ENCODE measurements at places on chromosomes 11 and 22. TPM values are rescaled to one million over a fixed set of nuclear protein-coding genes. Genes with fewer than 3 reads are reported as not detected.

DNA sequence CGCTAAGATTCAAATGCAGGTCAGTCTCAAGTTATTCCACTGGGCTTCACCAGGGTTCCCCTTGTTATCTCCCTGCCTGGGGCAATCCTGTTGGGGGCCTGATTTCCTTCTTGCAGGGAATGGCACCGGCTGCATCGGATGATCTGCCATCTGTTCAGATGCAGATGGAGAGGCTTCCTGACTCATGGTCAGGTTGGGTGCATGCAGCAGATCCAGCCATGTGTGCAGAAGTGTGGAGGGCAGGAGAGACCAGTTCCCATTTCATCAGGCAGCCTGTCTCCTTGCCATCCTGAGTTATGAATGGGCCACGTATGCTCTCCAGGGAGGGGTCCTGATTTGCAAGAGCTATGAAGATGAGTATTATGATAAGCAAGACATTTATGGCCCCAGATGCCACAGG, 161.2 kb upstream of the PLET1 start:
- DNase-seq, result peak; percentile 24

GRCh38 chr11:101277036-101277435, 147.4 kb upstream of the PGR start:
- no peak for DNase-seq

GRCh38 chr11:11963842-11964773, 44.3 kb downstream of the DKK3 start:
- no peak for DNase-seq

SEC14L6 gene
- total RNA-seq, result 2.0 TPM

DNA sequence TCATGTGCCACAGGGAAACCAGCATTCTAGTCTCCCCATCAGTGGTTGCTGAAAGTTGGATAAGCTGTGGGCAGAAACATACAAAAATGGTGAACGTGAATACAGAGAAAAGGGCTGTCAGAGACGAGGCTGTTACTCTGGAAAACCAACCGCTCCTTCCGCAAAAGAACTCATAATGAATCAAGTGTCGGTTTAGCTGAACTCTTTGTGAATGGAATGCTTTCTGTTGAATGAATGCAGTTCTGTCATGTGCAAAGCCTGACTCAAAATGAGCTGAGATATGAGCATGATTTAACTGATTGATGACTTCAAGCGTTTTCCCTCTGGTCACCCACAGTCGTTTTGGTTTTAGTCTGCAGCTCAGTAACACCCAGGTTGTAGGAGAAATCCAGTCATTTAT, 298.3 kb downstream of the ETS1 start:
- no peak for DNase-seq

DNA sequence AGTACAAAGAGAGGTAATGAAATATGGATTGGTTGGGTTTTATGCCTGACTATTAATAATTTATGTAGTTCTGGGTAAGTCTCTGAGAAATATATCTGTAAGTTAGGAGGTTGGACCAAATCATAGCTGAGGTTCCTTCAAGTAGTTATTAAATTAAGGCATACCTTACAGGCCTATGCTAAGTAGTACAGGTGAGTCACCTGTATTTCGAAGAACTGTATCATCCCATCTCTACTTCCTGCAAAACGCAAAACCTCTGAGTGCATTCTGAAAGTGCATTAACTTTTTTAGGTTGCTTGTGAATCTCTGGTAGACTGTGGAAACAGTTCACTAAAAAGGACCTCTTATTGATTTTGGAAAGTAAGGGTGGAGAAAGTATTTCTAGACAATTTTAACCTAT, 37.1 kb downstream of the APOL5 start:
- no peak for DNase-seq

MPEG1 gene
- total RNA-seq, result 2.3 TPM

SCGB1D2 gene
- total RNA-seq, result not detected

- peak; percentile 92 for DNase-seq
Measured at GRCh38 chr11:133934599-133935550, 21.9 kb downstream of the IGSF9B start.

ASPHD2 gene
- 6.7 TPM for total RNA-seq

DNA sequence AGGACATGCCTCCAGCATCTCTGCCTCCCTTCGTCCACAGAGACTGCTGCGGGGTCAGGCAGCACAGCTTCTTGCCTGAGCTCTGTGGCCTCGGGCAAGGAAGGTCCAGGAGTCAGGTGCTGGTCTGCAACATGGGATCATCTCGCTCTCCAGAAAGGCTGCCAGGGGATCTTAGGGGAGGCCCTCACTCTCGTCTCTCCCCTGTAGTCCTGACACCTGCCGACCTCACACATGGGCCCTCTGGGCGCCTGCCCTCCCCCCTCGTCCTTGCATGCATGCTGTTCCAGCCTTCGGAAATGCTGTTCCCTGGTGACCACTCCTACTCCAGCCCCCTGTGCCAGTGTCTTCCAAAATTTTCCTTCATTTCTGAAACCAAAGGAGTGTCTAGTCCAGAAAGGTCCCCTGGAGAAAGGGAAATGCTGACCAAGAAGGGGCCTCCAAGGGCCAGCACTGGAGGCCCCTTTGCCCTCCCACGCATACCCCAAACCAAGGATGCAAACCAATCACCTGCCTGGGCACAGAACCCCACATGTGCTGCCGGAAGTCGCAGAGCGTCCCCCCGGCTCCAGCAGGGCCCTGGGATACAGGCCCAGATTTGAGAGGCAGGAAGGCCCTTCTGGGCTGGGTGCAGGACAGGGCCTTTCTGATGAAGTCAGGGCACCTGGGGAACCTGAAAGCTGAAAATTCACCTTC, 41.0 kb downstream of the IGF2 start:
- no peak for DNase-seq

DNA sequence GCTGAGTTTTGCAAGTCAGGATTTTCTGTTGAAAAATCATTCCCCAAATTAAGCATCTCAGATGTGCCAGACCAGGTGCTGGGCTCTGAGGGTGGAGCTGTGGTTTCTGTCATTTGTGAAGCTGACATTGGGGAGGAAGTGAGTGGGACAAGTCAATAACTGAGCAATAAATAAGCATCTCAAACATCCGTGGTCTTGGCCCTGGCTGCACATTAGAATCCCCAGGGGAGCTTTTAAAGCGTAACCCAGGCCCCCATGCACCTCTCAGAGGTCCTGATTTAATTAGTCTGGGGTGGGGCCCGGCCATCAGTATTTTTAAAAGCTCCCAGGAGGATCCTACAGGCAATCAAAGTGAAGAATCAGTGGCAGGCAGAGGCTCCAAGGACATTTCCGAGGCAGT, 420.0 kb downstream of the MN1 start:
- no peak for DNase-seq

- no peak for DNase-seq
Measured at GRCh38 chr11:72561856-72562255, 112.4 kb downstream of the PDE2A start.

DNA sequence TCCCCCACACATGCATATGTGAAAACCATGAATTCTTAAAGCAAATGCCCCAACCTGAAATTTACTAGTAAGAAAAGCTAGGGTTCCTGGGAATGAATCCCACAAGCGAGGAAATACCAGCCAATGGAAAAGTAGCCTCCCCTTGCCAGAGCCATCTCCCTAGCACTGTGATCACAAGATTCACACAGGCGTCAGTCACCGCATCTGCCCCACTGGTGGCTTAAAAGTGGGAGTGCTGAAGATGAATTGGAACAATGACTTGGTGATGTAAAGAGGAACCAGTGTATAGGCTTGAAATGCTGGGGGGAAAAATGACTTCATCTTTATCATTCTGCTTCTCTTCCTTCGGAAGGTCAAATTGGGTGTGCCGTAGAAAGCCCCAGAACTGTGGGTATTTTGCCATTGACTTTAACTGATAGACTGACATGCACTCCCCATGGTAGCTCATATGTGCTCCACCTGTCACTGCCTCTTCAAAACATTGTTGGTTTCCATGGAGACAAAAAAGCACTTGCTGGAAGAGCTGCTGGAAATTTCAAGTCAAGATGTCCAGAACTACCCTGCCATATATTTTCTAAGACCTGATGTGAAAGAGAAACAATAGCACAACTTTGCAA, 19.2 kb upstream of the ASPHD2 start:
- DNase-seq, result no peak

DNA sequence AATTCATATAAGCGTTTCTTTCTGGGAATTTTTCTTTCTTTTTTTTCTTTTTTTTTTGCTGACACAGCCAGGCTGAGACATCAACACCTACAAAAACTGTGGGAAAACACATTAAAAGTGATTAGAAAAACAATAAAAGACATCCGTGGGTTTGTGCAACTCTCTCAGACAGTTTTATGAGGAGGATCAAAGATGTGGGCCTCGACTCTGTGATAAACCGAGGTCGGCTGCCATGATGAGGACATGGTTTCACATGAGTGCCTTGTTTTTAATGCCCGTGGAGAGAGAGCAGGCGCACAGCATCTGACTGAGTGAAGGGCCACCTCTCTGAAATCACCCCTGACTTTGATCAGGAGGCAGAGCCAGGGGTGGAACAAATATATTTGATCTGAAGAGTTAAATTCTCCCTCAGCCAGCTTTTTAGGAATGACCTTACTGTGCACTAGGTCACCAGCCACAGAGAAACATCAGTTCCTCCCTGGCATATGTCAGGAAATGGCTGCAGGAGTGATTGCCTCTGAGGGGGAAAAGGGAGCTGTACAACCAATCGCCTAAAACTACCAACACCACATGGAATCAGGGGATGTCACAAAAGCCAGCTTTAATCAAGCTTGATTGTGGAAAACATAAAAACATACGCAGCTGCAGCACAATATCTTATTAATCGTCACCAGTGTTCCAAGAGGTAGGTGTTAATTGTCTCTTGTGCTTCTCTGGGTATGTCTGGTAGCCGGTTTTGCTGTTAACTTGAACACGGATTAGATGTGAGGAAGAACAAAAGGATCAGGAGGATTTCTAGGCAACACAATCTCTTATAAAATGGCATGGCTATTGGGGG, 164.7 kb downstream of the MAML2 start:
- DNase-seq, result no peak

DNA sequence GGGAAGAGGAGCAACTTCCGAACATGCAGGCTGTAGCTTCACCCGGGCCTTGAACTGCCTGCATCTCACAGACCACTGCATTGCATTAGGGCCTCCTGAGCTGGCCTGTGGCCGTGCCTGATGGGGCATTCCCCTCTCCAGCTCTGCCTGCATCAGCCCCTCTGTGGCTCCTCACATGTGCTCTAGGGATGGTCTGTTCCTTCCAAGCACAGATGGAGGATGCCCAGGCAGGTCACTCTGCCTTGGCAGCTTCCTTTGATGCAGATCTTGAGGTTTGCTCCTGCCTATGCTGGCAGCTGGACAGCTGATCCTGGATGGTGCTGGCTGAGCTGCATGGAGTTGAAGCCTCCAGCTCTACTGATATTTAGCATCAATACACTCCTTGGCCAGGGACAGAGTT, 28.5 kb downstream of the AMPD3 start:
- DNase-seq, result no peak

- no peak for DNase-seq
Measured at GRCh38 chr22:25956801-25957200, 212.5 kb upstream of the SEZ6L start.

DNA sequence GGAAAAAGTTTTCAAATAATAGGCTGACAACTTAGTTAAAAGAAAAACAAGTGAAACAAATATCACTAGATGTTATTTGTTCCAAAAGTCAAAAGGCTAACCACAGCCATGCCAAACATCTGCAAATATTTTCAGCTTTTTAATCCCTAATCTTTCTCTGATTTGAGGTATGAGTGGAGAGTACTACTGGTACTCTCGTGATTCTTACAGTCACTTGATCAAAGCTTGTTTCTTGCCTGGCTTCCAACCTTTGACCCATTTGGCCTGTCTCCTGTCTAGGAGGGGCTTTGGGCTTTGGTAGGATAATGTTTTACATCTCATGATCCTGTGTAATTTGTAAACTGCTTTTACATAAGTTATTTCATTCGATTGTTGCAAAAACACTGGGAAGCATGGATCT, 301.8 kb upstream of the SORL1-AS1 start:
- DNase-seq, result no peak

GRCh38 chr11:105232021-105232420, 92.5 kb upstream of the CARD18 start:
- DNase-seq, result no peak

DNA sequence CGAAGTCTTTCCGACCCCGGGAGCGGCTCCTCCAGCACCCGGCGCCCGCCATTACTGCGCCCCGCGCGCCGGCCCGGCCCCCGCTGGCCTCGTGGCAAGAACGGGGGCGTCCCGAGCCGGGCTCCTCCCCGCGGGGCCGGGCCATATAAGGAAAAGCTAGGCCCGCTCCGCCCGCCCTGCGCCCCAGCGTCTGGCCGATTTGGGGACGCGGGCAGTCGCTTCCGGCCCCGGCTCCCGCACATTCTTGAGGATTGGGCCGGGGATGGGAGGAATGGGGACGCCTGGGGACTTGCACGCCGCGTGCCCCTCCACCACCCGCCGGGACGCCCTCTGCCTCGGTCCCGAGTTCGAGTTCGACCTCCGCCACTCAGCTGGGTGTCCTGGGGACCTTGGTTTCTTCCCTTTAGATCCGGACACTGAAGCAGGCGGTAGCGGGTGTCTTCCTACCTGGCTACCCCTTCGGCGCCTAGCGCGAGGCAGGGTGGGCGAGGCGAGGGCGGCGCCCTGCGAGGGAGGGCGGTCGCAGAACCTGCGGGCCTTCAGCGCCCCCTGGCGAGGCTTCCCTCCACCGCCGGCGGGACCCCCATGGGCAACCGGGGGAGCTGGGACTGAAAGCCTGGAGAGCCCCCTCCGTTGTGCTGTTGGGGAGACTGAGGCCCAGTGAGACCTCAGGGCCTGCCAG, 3.8 kb downstream of the SMTN start:
- DNase-seq, result peak; percentile 71

DNA sequence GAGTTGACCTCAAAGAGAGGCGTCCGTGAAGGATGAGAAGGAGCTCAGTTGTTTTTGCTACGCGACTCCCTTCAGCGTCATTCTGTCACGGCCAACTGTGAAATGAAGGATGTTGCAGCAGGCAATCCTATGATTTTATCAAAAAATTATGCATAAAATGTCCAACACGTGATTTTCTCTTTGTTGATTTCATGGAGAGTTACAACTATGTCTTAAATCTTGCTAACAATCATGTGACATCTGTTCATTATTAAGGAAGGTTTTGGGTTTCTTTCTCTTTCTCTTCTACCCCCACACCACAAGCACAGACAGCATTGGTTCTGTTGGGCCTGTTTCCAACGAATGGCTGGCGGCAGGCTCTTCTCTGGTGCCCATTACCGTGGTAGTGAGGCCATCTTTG, 3.7 kb downstream of the KRTAP5-4 start:
- no peak for DNase-seq

SLC22A12 gene
- not detected for total RNA-seq

CHEK1 gene
- 25.7 TPM for total RNA-seq

BARX2 gene
- total RNA-seq, result not detected
